HCT116 (cell line): ENCODE measurements at places on chromosomes 1 and 21. TPM values are rescaled to one million over a fixed set of nuclear protein-coding genes. Genes with fewer than 3 reads are reported as not detected.

The UBL4B gene
- total RNA-seq: 0.57 TPM

The SMIM12 gene
- total RNA-seq: 31.3 TPM

The DEPDC1 gene
- 61.9 TPM for total RNA-seq

The IL19 gene
- not detected for total RNA-seq

The PLCH2 gene
- total RNA-seq: 2.0 TPM

The LRRC42 gene
- 62.5 TPM for total RNA-seq

The DDR2 gene
- 0.84 TPM for total RNA-seq

The ECM1 gene
- 2.0 TPM for total RNA-seq

The PLA2G2C gene
- not detected for total RNA-seq

The FBXO44 gene
- total RNA-seq: 60.9 TPM

The LHX4 gene
- 0.44 TPM for total RNA-seq

The HDGF gene
- total RNA-seq: 304 TPM

The CSF1 gene
- 3.0 TPM for total RNA-seq

The AMPD1 gene
- total RNA-seq: not detected

The ANKRD35 gene
- not detected for total RNA-seq

The DYNLT4 gene
- total RNA-seq: 0.96 TPM

The CYP4X1 gene
- total RNA-seq: not detected

The ZNF683 gene
- total RNA-seq: not detected

The NR0B2 gene
- total RNA-seq: not detected

The JAK1 gene
- total RNA-seq: 53.2 TPM

The ARHGEF16 gene
- total RNA-seq: 37.4 TPM

The EPS8L3 gene
- 0.96 TPM for total RNA-seq

The ZBTB8OS gene
- total RNA-seq: 49.2 TPM

The TCEA3 gene
- total RNA-seq: 3.7 TPM

The SMG5 gene
- total RNA-seq: 75.2 TPM

The HTR6 gene
- 0.57 TPM for total RNA-seq

The LYPD8 gene
- not detected for total RNA-seq

The OR2L3 gene
- total RNA-seq: not detected

The AQP10 gene
- total RNA-seq: not detected

The FAM177B gene
- total RNA-seq: not detected

The CD247 gene
- total RNA-seq: 0.57 TPM

The SPATA46 gene
- not detected for total RNA-seq

The PTGER3 gene
- 0.05 TPM for total RNA-seq

The NPPB gene
- total RNA-seq: not detected

The TAL1 gene
- total RNA-seq: 0.05 TPM

The SLC9A1 gene
- 21.7 TPM for total RNA-seq

The SPRR2D gene
- 6.9 TPM for total RNA-seq

The ETS2 gene
- 32.9 TPM for total RNA-seq

The RIMKLA gene
- 4.9 TPM for total RNA-seq

The STX12 gene
- total RNA-seq: 27.6 TPM

The VSIG8 gene
- not detected for total RNA-seq

The GNB1 gene
- 371 TPM for total RNA-seq

The OVAAL gene
- total RNA-seq: not detected

The SH2D1B gene
- 0.12 TPM for total RNA-seq

The MAGOH gene
- total RNA-seq: 63.7 TPM

The PLPPR4 gene
- 0.42 TPM for total RNA-seq

The ITPKB gene
- total RNA-seq: 4.4 TPM

The UBIAD1 gene
- 17.2 TPM for total RNA-seq

The CA6 gene
- total RNA-seq: not detected

The TSACC gene
- total RNA-seq: 1.0 TPM

The PROX1 gene
- 0.22 TPM for total RNA-seq

The PCP4L1 gene
- not detected for total RNA-seq
